ENCODE measurements at places on chromosomes 11 and 22.

DNA sequence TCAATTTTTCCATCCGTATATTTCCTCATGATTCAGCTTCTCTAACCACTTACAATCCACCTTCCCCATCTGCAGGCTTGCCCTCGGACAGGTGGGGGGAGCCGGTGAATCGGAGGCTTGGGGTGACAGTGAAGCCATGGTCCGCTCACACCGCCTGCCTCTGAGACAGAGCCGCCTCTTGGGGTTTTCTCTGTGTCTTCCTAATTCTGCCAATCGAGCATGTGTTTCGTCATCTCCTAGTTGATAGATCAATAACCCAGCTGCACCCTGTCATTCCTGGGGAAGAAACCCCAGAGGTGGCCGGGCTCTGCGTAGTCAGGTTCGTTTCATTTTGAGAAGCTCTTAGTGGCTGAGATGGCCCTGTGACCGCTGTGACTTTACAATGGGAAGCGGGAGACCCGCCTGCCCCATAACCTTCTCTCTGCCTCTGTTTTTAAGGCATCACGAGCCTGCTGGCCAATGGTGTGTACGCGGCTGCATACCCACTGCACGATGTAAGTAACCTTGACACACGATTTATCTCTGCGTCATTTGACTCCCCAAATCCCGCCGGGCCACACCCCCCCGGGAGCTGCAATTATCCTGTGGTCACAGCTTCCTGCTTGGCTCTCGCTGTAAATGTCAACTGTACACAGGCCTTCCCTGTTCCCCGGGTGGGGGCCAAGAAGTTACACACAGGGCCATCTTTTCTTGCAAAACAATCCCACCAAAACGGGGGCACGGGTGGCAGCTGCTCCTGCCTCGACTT is 33.3 kb downstream of the ANO1 start:
- peak; percentile 79 for ATAC-seq

GRCh38 chr22:19110064-19110458 is 12.2 kb downstream of the DGCR2 start:
- ATAC-seq = no peak

- peak; percentile 86 for ATAC-seq
Measured at GRCh38 chr11:13098063-13098462, 88.9 kb downstream of the RASSF10 start.

DNA sequence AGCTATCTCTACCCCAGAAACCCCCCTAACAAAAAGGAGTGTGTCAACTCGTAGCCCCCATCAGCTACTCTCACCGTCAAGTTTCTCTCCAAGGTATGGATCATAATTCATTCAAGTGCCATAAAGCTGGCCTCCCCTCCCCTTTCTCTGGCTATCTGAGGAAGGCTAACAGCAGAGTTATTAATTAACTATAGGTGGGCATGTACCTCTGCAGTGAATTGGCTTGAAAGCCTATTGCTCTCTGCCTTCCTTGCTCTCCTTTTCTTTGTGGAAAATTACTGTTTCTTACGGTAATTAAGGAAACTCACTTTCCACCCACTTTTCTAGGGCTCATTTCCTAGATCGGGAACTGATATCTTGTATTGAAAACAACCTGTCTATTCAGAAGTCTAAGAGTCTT is 14.1 kb downstream of the POLA2 start:
- no peak for ATAC-seq

DNA sequence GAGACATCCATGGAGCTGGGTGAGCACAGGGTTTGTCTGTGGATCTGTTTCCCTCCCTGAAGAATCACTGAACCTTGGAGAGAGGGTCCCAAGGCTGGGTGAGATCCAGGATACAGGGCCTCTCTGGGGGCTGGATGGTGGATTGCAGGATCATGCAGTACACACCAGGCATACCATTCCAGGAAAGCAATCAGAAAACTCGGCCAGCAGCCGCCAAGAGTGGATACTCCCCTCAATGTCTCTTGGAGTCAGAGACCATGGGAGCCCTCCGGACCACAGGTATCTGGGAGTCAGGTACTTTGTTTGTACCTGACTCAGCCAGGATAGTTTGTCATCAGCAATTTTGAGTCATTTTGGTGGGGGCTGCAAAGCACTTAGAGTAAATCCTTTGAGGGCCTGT is 14.6 kb upstream of the SYT13 start:
- ATAC-seq = no peak

- ATAC-seq = peak; percentile 20
Measured at GRCh38 chr11:47587039-47587716, 700 bp downstream of the FAM180B start.

DNA sequence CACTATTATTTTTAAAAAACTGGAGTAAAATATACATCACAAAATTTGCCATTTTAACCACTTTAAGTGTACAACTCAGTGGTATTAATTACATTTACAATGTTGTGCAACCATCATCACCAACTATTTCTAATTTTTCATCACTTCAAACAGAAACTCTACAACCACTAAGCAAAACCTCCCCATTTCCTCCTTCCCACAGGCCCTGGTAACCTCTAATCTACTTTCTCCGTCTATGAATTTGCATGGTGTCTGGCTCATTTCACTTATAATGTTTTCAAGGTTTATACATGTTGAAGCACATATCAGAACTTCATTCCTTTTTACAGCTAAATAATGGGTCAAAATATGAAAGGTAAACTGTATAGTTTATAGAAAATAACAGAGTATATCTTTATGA is 24.4 kb downstream of the DDI1 start:
- no peak for ATAC-seq
